Germinal center (tissue), 1 donor: ENCODE measurements at places on chromosomes 7 and 10.

GRCh38 chr10:80104066-80104926 lies 25.8 kb downstream of the TMEM254 start:
- peak; percentile 10 for DNase-seq

- no peak for DNase-seq
Observed at GRCh38 chr10:50333872-50334271, 82.6 kb upstream of the ASAH2 start.

DNA sequence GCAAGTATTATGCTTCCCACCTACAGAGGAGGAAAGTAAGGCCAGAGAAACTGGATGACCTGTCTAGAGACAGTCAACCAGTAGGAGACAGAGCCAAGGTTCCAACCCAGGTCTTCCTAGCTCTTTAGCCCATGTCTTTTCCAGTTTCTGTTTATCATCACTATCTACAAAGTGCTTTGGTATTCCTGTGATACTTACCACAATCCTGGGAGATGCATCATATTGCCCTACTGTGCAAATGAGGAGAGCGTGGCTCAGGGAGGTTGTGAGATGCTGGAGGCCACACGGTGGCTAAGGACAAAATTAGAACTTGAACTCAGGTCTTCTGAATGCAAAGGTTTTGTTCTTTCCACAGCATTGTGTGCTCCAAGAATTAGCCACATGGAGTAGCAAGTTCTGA lies 11.2 kb upstream of the PLEKHA1 start:
- DNase-seq, result no peak

DNA sequence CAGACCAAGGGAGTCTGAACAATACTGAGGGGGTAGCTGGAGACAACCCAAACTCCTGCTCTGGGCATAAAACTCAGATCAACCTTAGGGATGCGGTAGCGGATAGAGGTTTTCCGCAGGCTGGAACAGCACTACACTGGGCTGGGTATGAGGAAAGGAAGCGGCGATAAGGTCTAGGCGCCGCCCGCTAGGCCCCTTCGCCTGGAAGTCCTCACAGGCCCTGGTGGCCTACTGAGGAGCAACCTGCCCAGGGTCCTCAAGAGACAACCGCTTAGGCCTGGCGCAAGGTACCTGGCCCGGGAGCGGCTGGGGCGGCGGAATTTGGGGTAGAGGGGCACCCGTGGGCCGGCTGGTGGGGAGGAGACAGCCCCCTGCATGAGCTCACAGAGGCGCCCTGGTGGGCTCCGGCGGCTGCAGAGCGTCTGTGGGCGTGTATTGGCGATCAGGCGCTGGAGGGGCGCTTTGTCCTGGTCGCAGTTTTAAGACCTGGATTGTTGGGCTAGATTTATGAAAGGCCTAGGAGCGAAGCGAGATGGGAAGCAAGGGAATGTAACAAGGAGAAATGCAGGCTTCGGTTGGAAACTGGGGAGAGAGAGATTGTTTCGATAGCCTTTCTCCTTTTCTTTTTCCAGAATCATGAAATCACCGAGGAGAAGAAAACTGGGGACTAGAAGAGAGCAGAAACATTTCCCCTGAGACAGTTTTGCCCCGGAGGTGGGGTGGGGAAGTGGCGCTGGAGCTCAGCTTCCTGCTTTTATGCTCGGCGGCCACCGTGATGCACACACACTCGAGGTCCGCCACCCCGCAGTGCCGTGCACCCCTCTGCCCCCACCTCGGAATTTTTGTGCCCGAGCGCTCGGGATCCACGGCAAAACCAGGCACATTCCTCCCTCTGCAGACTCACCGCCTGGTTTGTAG lies 2.4 kb upstream of the NKX2-3 start:
- peak; percentile 54 for DNase-seq

DNA sequence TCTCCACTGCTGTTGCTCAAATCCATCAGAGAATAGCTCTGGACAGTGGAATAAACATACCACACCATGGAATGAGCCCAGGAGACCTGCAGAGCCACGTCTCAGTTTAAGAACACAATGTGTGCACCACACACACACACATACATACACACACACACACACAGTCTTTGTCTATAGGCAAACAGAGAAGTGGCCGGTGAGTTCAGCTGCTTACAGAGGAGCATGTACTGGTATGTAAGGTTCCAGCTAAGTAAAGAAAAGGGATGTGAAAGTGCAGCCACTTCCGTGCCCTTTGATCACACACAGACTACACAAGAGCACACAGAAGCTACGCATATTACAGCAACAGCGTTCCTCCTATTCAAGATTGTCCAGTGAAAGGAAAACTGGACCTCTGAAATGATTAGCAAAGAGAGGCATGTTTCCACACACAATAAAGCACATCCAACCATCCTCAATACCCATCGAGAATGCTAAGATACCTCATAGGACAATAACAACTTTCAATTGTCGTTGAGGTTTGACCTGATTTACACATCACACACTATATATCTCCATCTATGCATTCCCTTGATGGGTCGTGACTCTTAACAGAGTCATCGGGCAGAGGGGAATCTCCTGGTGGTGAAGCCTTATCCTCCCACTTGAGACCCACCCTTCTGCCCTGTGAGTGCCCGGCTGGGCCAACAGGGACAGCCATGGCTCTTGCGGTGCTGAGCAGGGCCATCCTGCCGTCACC lies 23.6 kb downstream of the SLC35B4 start:
- DNase-seq, result peak; percentile 64

DNA sequence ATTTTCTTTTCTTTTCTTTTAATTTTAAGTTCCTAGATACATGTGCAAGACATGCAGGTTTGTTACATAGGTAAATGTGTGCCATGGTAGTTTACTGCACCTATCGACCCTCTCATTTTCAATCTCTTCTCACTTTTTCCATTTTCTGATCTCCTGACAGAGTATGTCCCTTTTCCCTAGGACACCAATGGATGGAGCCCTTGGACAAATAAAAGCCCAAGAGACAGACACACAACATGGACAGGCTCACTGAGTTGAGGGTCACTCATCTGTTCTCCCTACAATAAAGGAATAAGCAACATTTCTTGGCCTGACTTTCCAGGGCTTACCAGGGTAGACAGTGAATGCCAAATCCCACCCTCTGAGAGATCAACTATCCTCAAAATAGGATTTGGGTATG lies 15.2 kb upstream of the UBE2D1 start:
- DNase-seq, result no peak

DNA sequence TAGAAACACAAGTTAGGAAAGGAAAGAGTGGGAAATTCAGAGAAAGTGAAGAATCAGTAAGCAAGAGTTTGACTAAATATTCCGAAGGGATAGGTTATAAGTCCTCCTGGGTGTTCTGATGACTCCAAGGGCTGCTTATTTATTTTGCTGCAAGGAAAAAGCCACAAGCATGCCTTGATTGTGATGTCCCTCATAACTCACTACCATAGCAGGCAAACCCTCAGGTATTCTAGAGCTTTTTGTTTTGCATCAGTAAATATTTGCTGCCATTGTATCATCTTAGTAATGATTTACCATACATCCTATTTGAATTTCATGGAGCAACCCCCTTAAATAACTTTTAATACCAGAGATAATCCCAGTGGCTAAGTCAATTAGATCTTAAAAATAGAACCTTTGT lies 688.1 kb downstream of the SUGCT start:
- no peak for DNase-seq

- no peak for DNase-seq
Observed at GRCh38 chr10:125538947-125539731, 143.8 kb downstream of the TEX36 start.

DNA sequence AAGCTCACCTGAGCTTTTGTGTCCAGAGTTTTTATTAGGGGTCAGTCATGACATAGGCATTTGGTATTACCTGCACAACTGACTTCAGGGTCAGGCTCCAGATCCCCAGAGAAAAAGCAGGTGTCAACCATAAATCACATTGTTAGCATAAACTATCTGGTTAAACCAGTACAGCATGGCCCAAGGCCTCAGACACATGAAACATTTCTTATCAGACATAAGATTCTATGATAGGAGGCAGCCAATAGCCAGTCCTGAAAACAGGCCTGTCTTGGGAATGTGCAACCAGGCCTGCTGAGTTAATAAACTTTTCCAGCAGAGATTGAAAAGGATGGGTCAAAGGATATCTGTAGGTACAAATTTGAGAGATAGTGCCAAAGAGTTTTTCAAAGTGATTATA lies 116.1 kb downstream of the TPST1 start:
- no peak for DNase-seq

DNA sequence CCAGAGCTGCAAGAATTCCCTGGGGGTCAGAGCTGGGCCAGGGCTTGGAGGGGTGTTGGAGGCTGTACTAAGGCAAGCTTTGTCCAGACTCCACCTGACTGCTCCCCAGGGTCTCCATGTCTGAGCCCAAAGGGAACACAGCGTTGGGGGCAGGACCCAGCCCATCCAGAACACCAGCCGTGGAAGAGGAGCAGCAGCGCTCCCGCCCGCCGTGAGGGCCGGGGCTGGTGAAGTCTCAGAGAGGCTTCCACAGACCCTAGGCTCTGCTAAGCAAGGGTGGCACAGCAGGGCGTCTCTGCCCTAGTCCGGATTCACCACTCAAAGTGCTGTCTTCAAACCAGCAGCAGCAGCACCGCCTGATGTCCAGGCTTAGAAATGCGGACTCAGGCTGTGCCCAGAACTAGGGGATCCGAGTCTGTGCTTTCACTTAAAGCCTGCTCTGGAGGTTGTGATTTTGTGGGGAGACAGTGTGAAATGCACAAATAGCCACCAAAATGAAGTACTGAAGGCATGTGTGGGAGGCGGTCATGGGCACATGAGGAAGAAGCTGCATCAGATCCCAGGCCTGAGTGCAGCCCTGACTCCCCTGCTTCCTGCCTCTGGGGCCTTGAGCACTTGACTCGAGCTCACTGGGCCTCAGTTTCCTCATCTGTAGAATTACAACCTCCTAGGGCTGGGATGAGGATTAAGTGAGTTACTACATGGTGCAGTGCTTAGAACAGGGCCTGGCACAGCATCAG lies 16.6 kb upstream of the AQP1 start:
- no peak for DNase-seq

DNA sequence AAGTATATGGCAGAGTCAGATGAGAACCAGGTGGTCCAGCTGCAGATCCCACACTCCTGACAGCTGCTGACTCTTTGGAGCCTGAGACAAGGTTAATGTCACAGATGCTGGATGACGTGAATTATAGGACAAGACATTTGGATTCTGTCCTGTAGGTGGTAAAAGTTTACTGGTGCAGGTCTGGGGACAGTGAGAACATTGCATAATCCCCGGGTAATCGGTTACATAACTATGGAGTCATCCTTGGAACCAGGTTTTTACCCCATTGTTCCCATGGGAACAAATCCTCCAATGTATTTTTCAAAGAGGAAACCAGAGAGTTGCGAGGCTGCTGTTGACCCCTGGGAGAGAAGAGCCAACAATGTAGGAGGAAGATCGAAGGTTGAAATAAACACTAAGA lies 27.5 kb upstream of the ZCCHC24 start:
- no peak for DNase-seq

GRCh38 chr10:85642421-85643170 lies 724.0 kb downstream of the GRID1 start:
- no peak for DNase-seq

- no peak for DNase-seq
Observed at GRCh38 chr7:34835901-34836600, 178.0 kb downstream of the NPSR1 start.

- no peak for DNase-seq
Observed at GRCh38 chr7:46047581-46047980, 126.5 kb upstream of the IGFBP3 start.

GRCh38 chr10:50310560-50311174 lies 59.4 kb upstream of the ASAH2 start:
- DNase-seq, result peak; percentile 12

DNA sequence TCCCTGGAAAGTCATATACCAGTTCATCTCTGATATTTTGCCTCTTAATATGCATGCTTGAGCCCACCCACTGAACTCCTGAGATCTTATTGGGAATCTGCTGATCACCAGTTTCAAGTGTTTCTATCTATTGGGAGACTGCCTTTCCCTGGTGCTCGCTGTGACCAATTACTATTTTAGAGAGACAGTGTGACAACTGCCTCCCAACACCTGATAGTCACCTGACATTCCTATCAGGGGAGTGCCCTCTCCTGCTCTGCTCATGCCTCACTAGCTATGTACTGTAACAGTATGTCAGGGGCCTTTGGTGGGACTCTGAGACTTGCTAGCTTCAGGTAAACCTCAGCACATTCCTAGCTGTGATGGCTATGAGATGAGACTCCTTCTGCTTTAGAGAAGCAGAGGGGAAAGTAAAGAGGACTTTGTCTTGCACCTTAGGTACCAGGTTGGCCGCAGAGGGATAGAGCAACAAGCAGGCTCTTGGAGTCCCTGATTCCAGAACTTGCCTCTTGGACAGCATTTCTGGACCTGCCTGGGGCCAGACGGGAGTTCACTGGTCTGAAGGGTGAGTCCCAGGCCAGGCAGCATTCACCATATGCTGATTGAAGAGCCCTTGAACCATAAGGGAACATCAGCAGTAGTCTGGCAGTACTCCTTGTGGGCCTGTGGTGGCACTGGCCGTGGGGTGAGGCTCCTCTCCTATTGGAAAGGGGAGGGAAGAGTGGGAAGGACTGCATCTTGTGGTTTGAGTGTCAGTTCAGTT lies 34.4 kb upstream of the ARHGAP12 start:
- DNase-seq, result no peak

GRCh38 chr7:101739775-101740398 lies 77.5 kb upstream of the CUX1 start:
- DNase-seq, result no peak

DNA sequence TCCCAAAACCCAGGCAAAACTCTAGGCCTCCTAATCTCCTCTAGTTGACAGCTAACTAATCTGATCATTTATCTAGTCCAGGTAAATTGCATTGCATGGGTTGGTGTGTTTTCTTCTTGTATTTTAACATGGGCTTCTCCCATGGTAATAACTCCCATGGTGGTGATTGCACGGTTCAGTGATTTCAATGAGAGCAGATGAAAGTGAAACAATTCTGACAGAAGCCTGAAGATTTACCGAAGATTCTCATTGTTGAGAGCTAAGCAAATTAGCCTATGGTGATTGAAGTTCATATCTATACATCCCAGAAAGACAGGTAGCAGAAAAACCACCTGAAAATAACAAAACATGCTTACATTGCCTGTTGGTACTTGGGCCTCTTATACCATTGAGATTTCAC lies 26.6 kb upstream of the LIPN start:
- no peak for DNase-seq

DNA sequence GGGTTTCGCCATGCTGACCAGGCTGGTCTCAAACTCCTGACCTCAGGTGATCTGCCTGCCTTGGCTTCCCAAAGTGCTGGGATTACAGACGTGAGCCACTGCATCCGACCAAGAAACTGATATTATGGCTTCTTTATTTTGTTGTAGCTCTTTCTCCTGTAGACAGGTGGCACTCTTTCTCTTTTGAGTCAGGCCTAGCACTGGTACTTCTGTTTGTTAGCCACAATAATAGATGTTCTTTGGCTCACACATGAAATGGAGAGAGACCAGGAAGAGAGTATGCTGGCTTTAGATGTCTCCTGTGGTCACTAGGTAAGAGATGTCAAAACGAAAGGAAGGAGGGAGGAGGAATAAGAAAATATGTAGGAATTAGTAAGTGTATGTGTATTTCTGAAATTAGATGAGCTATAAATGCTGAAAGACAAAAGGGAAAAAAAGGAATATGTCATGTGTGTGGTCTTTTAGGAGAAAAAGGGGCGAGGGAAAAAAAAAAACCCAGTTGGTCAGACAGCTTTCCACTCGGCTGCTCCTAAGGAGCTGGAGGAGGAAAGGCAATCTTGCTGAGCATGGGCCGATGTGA lies 78.7 kb downstream of the CLEC2L start:
- peak; percentile 28 for DNase-seq
